ENCODE measurements at places on chromosomes 5 and 9.

- DNase-seq, result no peak
These were observed 96.4 kb downstream of the EBF1 start for GRCh38 chr5:159003045-159004030.

- no peak for DNase-seq
These were observed 16.7 kb downstream of the GCNT1 start for GRCh38 chr9:76475686-76476085.

DNA sequence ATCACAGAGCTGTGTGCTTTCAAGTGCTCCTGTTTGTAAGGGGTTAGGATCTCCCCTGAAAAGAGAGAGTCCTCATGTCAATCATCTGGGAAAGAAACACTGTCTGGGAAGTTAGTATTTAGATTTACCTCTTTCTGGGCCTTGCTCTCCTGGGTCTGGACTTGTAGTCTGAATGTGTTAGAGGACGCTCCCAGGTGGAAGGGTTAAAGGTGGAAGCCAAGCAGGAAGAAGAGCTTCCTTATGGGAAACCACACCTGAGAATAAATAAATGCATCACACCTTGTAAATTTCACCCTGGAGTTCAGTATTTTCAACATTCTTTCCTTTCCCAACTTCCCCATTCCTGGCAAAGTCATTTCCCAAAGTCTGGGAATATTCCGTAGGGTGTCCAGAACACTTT, 1.3 kb downstream of the PLGRKT start:
- DNase-seq, result no peak

DNA sequence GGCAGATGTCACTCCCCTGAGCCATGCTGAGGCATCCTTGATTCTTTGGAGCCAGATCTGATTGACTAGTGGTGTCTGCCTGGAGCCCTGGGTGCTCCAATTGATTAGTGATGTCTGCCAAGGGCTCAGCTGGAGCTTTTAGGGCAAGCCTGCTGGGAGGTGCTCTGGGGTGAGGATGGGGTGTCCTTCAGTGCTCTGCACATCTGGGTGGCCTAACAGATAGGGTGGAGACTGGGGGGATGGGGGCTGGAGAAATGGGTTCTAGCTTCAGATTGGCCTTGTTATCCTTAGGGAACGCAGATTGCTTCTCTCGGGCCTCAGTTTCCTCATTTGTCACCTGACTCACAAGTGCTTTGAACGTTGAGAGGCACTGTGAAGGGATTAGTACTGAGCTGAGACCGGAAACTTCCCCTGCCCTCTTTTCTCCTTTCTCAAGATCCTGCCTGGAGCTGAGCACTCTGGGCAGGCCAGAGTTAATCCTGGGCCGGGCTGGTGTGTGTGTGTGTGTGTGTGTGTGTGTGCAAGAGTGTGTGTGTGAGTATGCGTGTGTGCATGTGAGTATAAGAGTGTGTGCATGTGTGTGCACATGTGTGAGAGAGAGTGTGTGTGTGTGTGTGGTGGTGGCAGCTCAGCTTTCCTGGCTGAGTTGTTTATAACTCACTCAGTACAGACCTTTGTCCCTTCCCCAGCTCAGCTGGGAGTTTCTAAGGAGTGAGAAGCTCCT, 5.6 kb upstream of the IER5L start:
- DNase-seq, result no peak

DNA sequence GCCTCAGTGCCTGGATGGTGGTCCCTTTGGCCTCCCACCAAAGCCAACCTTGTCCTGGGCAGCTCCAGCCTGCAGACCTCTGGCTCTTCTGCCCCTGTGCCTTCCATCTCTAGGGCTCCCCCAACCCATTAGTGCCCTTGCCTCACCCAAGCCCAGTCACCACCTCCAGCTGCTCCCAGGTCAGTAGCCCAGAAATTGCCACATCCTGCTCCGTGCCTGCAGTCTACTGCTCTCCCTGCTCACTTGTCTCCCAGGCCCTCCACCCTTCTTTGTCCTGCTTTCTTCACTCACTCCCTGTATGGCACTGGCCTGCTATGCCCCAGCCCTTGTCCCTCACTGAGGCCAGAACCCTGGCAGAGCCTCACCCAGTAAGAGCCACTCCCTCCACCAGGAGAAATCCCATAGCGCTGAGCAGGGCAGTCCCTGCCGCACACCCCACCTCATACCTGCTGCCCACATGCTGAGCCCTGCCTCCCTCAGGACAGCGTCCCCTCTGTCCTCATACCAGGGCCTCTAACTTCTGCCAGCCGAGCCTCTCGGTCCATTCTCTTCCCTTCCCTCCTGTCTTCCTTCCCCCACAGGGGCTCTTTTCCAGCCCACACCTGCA, 44.4 kb downstream of the JADE2 start:
- no peak for DNase-seq

DNA sequence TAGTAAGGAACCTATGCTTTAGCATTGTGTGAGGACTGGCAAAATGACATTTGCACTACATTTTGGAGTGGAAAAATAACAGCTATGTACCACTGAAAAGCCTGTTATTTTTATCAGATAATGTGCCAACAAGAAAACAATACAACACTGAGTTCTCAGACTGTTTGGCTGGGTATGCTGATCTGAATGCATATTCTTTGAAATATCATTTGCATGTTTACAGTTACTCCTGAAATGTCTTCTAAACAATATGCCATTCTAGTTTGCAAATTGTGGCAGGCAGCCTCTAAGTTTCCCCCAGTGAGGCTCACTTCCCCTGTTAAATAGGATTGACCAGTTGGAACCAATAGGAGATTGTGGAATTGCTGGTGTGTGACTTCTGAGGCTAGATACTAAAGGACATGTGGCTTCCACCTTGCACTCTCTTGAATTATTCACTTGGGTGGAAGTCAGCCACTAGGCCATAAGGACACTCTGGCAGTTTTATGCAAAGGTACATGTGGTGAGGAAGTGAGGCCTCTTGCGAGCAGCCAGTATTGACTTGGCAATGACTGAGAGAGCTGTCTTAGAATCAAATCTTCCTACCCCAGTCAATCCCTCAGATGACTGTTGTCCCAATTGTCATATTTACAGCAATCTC, 250.4 kb upstream of the PCSK5 start:
- DNase-seq, result no peak

DNA sequence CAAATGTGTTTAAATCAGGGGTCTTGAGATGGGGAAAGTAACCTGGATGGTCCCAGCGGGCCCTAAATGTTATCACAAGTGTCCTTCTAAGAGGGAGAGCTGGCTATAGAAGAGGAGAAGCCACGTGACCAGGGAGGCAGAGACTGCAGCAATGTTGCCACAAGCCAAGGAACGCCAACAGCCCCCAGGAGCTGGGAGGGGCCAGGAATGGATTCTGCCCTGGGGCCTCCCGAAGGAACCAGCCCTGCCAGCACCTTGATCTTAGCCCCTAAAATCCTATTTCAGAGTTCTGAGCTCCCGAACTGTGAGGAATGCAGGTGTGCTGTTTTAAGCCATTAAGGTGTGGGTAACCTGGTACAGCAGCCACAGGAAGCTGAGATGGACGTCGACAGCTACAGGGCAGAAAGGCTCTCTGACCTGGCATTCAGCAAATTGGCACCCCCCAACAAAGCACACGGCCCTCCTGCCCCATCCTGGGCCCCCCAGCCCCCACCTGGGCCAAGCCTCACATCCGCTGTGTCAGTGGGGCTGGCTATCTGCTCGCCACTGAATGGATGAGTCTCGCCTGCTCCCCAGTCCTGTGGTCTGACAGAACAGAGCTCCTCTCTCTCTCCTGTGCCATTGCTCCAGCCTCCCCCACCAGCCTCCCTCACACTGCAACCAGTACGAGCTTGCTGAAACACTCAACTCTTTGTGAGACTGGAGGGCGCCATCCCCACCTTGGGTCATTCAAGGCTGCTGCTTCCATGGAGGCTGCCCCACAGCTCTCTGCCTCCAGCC, 78.8 kb downstream of the ADAMTS2 start:
- DNase-seq, result no peak

DNA sequence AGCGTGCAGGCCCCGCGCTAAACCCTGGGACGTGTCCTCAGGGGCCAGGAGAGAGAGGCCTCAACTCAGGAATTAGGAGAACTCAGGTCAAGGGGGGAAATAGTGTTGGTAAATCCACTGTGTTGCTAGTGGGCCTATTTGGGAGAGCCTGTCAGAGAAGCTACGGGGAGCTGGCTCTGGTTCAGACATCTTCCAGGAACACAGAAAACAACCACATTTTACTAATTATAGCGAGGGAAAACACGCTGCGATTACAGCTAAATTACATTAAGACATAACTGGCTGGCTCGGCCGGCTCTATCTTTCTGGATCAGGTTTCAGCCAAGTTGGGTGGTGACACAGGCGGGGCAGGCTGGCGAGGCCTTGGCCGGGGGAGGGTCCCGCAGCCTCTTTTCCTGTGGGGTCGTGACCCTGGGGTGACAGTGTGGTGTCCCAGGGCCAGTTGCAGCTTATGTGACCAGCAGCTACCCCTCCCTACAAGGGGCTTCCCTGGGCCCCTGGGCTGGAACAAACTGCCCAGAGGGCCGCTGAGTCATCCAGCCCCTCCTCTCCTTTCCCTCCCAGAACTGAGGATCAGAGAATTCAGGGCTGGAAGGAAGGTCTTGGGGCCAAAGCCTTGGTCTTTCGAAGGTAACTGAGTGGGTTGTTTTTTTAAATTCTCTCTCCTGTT, 75.1 kb downstream of the FGF18 start:
- no peak for DNase-seq

DNA sequence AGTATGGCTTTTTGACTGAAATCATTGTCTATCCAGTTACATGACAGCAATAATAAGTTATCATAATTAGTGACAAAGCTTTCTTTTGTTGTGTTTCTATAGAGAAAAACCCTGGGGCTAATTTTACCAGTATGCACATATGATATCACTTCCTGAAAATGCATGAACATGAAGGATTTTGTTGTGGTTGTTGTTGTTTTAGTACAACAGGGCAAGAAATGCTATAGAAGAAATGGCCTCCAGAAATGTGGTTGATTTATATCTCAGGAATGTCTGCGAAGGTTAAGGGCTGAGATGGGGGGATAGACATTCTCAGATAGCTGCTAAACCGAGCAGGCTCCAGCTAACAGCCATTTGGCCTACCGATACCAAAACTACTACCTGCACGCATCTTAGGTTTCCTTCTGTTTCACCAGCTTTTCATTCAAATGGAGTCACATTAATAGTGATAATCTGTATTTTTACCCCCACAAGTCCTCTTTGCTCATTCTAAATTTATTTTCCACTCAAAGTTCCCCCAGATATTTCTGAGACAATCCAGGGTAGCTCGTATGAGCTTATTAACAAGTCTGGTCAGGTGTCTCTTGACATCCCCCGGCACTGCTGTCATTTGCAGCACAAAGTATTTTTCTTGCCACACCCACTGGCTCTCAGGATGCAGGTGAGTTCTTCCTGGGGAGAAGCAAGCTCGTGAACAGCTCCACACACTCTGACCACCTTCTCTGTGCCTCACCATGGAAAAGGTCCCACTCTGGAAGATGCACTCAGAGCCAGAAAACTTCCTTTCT, 232.4 kb upstream of the GAS1 start:
- no peak for DNase-seq

DNA sequence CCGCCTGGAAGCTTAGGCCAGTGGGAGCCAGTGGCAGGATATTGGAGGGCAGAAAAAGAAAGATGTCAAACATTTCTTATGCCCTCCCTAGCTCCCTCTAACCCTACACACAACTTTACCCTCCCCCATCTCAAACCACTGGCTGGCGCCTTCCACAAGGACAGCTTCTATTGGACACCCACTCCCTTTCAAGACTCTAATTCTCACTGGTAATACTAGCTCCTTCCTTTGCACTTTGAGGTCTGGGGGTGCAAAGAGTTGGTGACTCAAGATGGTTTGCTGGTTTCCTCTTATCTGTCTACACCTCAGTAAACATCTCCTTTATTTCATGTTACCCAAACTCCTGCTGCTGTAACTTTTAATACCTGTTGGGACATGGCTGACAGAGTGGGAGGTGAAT, 11.6 kb upstream of the ITGA1 start:
- DNase-seq, result no peak

DNA sequence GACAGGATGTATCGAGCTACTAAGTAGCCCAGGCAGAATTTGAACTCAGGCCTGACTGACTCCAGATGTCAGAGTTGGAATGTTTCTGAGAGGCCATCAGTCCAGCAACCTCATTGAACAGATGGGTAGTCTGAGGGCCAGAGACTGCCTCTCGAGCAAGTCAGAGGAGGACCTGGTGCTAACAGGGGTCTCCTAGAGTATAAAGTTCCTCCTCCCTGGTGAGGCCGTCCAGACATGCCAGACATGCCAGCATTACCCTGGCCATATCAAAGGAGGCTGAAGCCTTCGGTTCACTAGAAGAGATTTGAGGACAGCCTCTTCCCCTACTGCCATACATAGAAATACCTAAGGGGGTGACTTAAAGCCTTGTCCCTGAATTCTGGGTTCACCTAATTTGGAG, 81.2 kb downstream of the ZNF618 start:
- DNase-seq, result no peak

DNA sequence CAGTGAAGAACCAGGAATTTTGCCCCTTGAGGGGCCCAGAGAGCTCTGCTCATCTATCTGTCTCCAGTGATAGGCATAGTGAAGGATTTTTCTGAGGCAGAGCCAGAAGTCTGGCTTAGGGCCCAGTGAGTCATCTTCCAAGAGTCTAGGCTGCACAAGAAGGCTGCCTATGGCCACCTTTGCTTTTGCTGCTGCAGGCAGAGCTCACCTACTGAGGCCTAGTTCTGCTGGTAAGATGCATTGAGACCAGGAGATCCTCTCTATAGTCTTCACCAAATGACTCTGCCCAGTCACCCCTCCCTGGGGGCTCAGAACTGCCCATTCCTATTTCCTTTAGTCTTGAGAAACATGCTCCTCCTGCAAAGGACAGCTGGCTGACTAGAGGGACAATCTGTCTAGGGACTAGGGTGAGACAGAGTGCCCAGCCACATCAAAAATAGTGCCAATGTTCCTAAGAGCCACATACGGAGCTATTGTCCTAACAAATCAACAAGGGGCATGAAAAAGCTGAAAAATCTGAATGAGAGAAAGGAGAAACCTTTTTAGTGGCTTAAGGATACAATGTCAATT, 40.3 kb upstream of the CDKN2AIPNL start:
- DNase-seq, result no peak

DNA sequence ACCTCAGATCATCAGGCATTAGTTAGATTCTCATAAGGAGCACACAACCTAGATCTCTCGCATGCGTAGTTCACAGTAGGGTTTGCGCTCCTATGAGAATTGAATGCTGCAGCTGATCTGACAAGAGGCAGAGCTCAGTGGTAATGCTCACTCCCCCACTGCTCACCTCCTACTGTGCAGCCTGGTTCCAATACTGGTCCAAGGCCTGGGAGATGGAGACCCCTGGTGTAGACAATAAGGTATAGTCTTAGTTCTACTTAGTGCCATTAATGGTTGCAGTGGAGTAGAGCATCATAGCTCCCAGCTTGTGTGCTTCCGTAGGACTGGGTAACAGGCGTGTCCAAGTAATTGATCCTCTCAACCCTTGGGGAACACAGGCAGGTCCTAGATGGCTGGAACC, 70.4 kb upstream of the ANKRD55 start:
- no peak for DNase-seq

DNA sequence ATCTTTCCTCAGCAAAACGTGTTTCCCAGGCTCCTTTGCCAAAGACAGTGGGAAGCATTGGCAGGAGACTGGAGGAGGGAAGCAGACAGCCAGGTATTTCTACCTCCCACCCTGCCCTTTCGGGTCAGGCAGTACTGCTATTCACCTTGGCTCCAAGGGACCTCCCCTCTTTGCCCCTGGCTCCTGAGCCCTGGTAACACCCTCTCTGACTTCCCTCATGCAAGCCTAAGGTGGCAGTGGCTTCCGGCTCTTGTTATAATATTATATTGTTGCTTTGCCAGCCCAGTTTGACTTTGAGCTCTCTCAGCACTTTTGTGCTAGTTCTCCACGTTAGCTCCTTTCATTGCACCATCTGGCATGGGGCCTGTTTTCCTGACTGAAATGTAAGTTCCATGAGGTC, 81.6 kb upstream of the IFNK start:
- DNase-seq, result no peak

GRCh38 chr9:83596899-83597504, 25.9 kb upstream of the IDNK start:
- no peak for DNase-seq

Data from stimulated activated CD8-positive, alpha-beta memory T cell treated with anti-CD3 and anti-CD28 coated beads, Interleukin-4, amount 100 ng/mL, for 4 hours (primary cell).